ENCODE measurements at places on chromosomes 2 and 18.

DNA sequence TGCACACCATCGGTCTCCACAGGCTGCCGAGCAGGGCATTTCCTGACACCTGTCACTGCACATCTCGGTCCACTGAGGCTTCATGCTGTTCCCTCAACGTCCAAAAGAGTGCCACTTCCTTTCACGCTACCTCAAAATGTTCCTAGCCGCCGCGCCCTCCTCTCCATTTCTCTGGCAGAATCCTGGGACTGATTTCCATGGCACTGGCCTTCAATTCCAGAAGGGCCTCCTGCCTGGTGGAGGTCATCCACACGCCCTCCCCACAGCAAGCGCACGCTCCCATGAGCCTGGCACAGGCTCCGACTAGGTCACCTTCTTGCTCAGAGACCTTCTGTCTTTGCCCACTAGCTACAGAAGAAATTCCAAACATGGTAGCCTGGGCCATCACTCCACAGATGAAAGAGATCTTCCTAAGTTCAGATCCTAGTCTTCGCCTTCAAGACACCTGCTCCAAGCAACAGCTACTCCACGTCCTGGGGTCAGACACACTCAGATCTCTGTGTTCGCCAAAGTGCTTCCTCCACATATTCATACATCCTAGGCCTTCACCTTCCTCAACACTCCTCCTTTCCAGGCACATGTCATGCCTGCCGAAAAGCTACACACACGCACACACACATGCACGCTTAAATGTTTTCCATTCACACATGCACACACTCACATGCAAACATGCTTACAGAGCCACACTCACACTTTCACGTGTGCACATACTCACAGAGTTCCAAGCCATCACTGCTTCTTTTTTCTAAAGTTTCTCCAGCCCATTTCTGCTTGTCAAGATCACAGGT, 94.0 kb downstream of the PXDN start:
- no peak for DNase-seq

DNA sequence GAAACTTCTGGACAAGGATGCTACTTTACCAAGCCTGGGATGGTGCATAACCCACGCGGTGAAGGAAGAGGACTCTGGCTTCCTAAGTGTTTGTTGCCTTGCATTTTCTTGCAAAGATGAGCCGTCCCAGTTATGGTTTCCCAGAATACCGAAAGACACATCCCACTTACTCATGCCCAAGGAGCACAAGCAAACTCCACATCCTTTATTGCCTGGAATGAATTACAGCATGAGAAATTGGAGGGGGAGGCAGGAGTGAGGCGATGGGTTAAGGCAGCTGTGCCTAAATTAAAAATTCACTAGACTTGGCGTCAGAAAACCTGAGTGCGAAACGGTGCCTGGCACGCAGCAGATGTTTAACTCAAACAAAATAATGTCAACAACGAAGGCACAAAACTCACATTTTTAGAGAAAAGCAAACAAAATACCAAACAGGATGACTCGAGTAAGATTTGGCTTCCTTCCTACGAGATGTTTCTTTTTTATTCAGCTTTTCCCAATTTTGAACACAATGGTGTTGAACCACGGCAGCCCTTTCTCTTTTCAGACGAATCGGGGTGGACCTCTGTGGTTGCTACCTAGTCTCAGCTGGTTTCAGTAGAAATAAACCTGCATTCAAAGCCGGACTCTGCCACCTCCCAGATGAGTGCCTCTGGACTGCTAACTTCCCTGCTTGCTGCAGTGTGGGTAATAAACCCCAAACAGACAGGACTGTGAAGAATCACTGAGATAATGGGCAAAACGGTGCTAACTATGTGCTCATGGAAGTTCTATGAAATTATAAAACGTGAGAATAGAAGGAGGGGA, 100.3 kb upstream of the NCK2 start:
- DNase-seq: no peak

DNA sequence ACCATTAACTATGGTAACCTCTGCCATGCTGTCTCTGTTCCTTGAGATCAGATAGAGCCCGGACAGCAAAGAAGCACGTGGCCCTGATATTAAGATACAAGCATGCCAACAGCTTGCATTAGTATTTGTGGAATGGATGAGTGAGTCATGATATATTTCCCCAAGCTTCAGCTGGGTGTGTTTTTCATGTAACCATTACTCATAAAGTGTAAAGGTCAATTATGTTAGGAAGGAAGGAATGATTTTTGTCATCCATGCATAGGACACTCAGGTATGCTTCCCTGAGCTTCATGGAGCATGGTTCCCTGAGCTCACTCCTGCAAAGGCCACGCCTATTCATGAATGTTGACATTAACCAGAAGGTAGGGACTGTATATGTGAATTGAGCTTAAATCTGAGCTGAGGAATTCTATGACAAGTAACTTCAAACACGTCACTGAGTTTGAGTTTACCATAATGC, 74.6 kb downstream of the ARL4C start:
- DNase-seq: no peak

GRCh38 chr2:67108231-67108630, 288.9 kb upstream of the ETAA1 start:
- no peak for DNase-seq

- DNase-seq: no peak
Observed at GRCh38 chr2:176507786-176508185, 238.5 kb downstream of the MTX2 start.
